ENCODE measurements at places on chromosomes 13 and 19.

DNA sequence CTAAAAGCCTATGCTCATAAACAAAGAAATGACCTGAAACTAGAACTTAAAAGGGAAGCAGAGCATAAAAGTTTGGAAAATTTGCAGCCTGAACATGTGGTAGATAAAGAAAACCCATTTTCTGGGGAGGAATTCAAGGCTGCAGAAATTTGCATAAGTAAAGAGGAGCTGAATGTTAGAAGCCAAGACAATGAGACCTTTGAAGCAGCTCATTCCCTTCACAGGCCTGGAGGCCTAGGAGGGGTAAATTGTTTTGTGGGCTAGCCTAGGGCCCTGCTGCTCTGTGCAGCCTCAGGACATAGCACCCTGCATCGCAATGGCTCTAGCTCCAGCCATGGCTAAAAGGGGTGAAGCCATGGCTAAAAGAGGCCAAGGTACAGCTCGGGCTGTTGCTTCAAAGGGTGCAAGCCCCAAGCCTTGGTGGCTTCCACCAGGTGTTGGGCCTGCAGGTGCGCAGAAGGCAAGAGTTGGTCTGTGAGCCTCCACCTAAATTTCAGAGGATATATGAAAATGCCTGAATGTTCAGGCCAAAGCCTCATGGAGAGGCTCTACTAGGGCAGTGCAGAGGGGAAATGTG lies 38.3 kb downstream of the ZIC2 start:
- no peak for DNase-seq
- no peak overlapping the region for H3K4me3 ChIP-seq
- H3K27me3 ChIP-seq: no peaks in the 10 kb centered on the region
- no peaks in the 10 kb centered on the region for H3K36me3 ChIP-seq
- H3K27ac ChIP-seq: no peak overlapping the region

- peaks cover 3% of the 10 kb centered on the region for H3K27me3 ChIP-seq
- H3K4me3 ChIP-seq: no peak overlapping the region
- DNase-seq: no peak
- H3K36me3 ChIP-seq: no peaks in the 10 kb centered on the region
- H3K27ac ChIP-seq: no peak overlapping the region
Observed at GRCh38 chr13:94232956-94233355, 246.5 kb downstream of the DCT start.

DNA sequence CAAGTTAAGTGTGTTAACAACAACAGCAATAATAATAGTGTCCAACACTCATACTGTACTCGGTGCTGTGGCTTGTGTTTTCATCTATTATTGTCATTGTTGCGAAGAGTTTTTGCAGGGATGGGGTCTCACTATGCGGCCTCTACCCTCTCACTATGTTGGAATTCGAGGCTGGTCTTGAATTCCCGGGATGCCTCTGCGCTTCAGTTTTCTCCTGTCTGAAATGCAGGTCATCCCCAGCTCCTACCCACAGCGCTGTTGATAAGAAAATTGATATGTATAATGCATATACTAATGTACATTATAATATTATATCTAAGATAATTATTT lies 4.9 kb upstream of the SBK3 start:
- DNase-seq: no peak
- no peaks in the 10 kb centered on the region for H3K36me3 ChIP-seq
- no peak overlapping the region for H3K4me3 ChIP-seq
- peaks cover 12% of the 10 kb centered on the region for H3K27me3 ChIP-seq
- no peaks in the 10 kb centered on the region for H3K4me1 ChIP-seq

- DNase-seq: no peak
- H3K36me3 ChIP-seq: no peaks in the 10 kb centered on the region
- H3K27ac ChIP-seq: no peak overlapping the region
- H3K4me3 ChIP-seq: no peak overlapping the region
Observed at GRCh38 chr19:3266792-3267514, 42.5 kb downstream of the CELF5 start.

GRCh38 chr13:37715606-37716015 lies 117.0 kb upstream of the POSTN start:
- H3K4me3 ChIP-seq: no peak overlapping the region
- no peaks in the 10 kb centered on the region for H3K27me3 ChIP-seq
- H3K36me3 ChIP-seq: no peaks in the 10 kb centered on the region
- no peaks in the 10 kb centered on the region for H3K4me1 ChIP-seq
- H3K27ac ChIP-seq: no peak overlapping the region
- no peak for DNase-seq

- H3K27ac ChIP-seq: no peak overlapping the region
- H3K36me3 ChIP-seq: no peaks in the 10 kb centered on the region
- H3K4me3 ChIP-seq: no peak overlapping the region
- H3K27me3 ChIP-seq: peaks cover 75% of the 10 kb centered on the region
Observed at GRCh38 chr19:39199025-39199424, 2.3 kb downstream of the NCCRP1 start.

DNA sequence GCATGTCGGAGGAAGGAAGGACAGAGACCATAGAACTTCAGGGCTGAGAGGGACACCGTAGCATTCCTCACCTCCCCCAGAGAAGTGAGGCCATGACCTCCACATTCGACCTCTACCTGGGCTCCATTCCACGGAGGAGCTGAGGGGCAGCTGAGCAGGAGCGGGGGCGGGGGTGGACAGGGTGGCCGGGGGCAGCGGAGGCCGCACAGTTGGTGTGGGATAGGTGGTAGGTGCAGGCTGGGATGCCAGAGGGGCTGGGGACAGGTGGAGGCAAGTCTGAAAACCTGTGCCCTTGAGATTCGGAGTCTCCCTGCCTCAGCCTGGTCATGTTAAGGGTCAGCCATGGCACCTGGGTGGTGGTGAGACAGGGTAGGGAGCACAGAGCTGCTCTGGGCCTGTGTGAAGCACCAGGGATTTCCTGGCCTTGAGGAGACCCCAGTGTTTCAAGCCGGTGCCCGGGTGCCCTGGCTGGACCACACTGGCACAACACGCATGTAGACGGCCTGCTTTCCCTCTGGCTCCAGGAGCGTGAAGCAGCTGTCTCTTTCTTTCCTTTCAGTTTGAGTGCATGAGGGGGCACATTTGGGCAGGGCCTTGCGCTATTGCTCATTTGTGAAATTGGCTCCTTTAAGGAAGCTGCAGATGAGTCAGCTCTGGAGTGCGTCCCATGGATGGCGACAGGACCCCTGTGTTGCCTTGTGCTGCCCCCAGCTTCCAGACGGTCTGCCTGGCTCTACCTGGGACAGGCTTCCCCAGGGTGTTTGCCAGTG lies 51.8 kb downstream of the TSSK6 start:
- H3K4me3 ChIP-seq: no peak overlapping the region
- peak overlapping the region; percentile 6 for H3K27ac ChIP-seq
- H3K36me3 ChIP-seq: peaks cover 39% of the 10 kb centered on the region
- peaks cover 67% of the 10 kb centered on the region for H3K4me1 ChIP-seq
- no peak for DNase-seq

DNA sequence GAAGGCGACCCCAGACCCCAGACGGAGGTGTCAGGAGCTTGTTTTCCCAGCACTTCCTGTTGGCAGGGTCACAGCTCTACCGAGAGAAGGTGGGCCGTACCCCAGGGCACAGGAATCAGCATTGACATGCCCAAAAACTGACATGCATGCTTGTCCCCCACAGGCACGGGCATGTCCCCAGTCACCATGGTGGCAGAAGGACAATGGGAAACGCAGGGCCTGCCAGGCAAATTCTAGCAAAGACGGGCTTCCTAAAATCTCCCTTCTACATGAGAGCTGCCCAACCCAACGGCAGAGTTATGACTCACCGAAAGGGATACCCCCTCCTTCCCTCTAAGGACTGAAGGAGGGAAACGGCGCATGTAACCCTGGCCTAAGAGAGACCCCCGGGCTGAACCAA lies 18.5 kb downstream of the TSHZ3 start:
- no peak overlapping the region for H3K4me3 ChIP-seq
- no peaks in the 10 kb centered on the region for H3K4me1 ChIP-seq
- no peaks in the 10 kb centered on the region for H3K36me3 ChIP-seq
- no peak for DNase-seq
- H3K27ac ChIP-seq: no peak overlapping the region

- no peak overlapping the region for H3K4me3 ChIP-seq
- DNase-seq: no peak
Observed at GRCh38 chr13:39326469-39327171, 276.4 kb downstream of the LHFPL6 start.

DNA sequence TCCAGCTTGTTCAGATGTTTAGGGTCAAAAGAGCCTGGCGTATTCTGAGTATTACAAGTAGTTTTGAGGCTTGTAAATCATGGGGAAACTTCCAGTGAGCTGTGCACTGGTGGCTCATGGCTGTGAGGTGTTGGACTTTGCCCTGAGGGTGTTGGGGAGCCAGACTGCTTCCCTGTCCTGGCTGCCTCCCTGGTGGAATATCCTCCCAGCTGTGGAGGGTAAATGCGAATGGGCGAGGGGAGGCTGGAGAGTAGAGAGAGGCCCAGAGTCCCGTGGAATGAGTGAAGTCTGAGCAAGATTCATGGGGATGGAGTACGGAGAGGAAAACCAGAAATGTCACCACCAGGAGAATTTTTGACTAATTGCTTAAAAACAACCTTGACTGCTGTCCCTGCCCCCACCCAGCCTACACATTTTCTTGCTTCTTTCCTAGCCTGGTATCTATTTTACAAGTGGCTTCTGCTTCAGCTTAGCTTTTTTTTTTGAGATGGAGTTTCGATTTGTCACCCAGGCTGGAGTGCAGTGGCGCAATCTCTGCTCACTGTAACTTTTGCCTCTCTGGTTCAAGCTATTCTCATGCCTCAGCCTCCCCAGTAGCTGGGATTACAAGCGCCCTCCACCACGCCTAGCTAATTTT lies 3.7 kb downstream of the SNRPA start:
- H3K36me3 ChIP-seq: peaks cover 65% of the 10 kb centered on the region
- peak overlapping the region; percentile 74 for H3K4me3 ChIP-seq
- H3K27me3 ChIP-seq: no peaks in the 10 kb centered on the region

DNA sequence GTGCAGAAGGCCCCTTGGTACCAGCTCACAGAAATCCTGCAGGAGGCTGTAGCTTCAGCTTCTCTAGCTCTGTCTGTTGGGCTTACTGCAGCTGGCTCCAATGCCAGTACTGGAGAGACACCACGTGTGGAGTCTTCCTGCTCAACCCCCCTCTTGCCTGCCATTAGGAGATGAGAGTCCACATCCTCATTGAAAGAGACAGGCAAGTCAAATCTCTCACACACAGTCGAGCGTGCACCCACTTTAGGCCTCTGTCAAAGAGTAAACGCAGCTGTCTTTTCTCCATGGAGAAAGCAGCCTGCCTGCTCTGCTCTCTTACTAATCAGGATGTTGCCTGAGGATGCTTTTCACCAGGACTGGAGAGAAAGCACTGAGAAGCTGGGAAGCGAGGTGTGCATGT lies 523.0 kb upstream of the NBEA start:
- no peaks in the 10 kb centered on the region for H3K27me3 ChIP-seq
- H3K4me3 ChIP-seq: no peak overlapping the region
- no peaks in the 10 kb centered on the region for H3K4me1 ChIP-seq
- no peaks in the 10 kb centered on the region for H3K36me3 ChIP-seq

DNA sequence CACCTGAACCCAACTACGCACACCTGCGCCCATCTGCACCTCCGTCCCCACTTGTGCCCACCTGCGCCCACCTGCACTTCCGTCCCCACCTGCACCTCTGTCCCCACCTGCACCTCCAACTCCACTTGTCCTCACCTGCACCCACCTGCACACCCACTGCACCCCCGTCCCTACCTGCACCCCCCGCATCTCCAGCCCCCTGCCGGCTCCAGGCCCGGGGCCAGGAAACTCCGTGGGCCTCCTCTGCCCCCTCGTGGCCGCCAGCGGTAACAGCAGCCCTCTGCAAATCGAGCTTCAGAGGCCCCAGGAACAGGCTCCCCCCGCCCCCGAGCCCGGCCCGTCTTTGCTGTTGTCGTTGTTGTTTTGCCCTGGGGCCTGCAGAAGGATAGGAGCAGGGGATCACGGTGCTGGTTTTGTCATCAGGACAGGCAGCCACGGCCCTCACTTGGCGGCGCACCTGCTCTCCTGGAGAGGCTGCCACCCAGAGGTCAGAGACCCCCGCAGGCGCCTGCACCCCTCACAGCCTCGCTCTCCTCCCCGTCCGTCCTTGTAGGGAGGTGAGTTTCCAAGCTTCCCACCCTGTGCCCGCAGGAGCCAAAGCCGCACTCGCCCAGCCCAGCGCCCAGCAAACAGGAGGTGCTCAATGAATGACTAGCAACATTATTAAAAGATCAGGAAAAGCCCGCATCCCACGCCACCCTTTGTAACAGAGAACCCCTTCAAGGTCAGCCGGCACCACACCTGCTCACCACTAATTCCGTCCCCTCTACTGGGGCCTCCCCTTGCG lies 65.4 kb downstream of the GNG7 start:
- no peaks in the 10 kb centered on the region for H3K36me3 ChIP-seq
- peaks cover 13% of the 10 kb centered on the region for H3K4me1 ChIP-seq
- H3K4me3 ChIP-seq: no peak overlapping the region
- peaks cover 4% of the 10 kb centered on the region for H3K27me3 ChIP-seq
- H3K27ac ChIP-seq: no peak overlapping the region

DNA sequence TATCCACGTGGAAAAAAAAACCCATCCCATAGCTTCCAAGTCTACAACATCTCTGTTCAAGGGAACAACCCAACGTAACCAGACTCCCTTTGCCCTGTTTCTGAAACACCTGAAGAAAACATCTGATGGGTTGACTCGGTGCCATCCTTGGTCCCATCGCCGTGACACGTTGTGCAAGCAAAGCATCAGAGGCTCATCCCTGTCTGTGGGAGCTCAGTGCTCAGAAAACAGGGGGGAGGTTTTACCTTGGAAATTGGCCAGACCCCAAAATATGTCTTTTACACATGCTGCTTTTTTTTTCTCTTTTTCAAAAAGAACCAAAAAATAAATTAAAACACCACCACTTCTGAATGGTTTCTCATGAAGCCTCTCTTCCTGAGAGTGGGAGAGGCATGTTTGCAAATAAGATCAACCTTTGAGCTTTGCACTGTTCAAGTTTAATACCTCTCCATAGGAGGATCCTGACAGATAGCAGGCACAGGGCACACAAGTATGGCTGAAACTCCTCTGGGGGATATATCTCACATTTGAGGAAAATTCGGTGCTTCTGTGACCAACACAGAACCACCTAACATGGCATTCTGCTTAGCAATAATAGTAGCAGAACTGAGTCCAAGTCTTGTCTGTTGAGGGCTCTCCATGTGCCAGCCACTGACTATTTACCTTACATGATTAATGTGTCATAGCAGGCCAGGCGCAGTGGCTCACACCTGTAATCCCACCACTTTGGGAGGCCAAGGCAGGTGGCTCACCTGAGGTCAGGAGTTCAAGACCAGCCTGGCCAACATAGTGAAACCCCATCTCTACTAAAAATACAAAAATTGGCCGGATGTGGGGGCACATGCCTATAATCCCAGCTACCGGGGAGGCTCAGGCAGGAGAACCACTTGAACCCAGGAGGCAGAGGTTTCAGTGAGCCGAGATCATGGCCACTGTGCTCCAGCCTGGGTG lies 7.0 kb upstream of the PVR start:
- DNase-seq: no peak
- no peaks in the 10 kb centered on the region for H3K36me3 ChIP-seq
- no peak overlapping the region for H3K27ac ChIP-seq
